ENCODE measurements at places on chromosomes 1 and 21. TPM values are rescaled to one million over a fixed set of nuclear protein-coding genes. Genes with fewer than 3 reads are reported as not detected.

- H3K4me3 ChIP-seq: no peak overlapping the region
- no peaks in the 10 kb centered on the region for H3K4me1 ChIP-seq
- H3K27ac ChIP-seq: no peak overlapping the region
- no peaks in the 10 kb centered on the region for H3K36me3 ChIP-seq
- DNase-seq: no peak
Measured at GRCh38 chr21:14901482-14901958, 163.3 kb downstream of the NRIP1 start.

Gene EDN2
- total RNA-seq: 0.18 TPM

- no peak overlapping the region for H3K4me3 ChIP-seq
- no peaks in the 10 kb centered on the region for H3K36me3 ChIP-seq
- no peaks in the 10 kb centered on the region for H3K27me3 ChIP-seq
- H3K4me1 ChIP-seq: no peaks in the 10 kb centered on the region
Measured at GRCh38 chr1:201585901-201586300, 47.0 kb downstream of the NAV1 start.

DNA sequence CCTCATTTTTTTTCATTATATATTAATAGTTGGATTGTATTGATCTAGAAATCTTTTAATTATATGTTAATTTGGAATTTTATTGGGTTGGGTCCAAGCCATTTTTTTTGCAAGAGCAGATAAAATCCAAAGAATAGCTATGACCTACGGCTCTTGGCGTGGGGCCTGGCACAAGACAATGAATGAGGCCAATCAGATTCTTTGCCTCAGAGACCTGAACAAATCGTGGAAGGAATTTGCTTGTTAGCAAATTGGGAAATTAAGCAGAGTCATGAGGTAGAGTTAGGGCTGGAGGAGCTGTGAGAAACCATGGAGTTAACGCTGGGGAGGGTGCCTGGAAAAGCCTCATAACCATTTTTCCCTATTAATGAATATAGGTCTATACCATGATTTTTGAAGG is 40.1 kb downstream of the CAMSAP2 start:
- no peak overlapping the region for H3K4me3 ChIP-seq
- no peak overlapping the region for H3K27ac ChIP-seq
- no peaks in the 10 kb centered on the region for H3K4me1 ChIP-seq
- H3K27me3 ChIP-seq: no peaks in the 10 kb centered on the region

Gene TMEM52
- total RNA-seq: 6.4 TPM

Gene ATAD3A
- 42.6 TPM for total RNA-seq

DNA sequence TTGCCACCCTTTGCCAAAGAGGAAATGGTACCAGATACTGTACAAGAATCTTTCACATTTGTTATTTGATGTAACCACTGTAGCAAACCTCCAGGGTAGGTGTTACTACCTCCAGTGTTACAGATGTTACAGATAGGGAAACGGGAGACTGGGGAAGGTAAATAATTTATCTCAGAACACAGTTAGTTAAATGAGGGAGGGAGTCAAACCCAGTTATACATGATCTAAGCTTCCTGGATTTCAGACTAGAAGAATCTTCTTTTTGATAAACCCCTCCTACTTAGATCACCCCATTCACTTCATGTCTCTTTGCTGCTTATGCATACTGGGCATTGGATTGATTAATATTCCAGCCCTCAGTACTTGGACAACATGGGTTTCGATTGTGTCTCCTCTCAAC is 276.4 kb downstream of the HHAT start:
- no peak for DNase-seq
- no peaks in the 10 kb centered on the region for H3K4me1 ChIP-seq
- H3K27ac ChIP-seq: no peak overlapping the region
- H3K27me3 ChIP-seq: no peaks in the 10 kb centered on the region
- H3K36me3 ChIP-seq: no peaks in the 10 kb centered on the region

Gene ZNF326
- total RNA-seq: 36.4 TPM

DNA sequence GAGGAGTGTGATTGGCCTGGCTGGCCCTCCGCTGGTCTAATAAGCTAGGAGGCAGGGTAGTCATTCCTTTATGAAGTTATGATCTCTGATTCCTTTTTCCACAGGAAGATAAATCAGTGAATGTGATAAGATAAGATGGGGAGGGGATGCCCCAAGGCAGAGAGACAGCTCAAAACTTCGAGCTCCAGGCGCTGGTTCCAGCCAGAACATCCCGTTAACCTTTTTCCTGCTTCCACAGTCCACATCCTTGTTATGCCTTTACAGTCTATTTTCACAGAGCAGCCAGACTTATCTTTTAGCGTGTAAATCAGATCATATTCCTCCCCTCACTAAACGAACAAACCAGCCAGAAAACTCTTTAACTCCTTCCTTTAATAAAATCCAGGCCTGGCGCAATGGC is 38.5 kb upstream of the BMP8B start:
- H3K27me3 ChIP-seq: no peaks in the 10 kb centered on the region
- DNase-seq: no peak
- no peaks in the 10 kb centered on the region for H3K36me3 ChIP-seq
- peaks cover 4% of the 10 kb centered on the region for H3K4me1 ChIP-seq

Gene SEMA6C
- total RNA-seq: 26.5 TPM

DNA sequence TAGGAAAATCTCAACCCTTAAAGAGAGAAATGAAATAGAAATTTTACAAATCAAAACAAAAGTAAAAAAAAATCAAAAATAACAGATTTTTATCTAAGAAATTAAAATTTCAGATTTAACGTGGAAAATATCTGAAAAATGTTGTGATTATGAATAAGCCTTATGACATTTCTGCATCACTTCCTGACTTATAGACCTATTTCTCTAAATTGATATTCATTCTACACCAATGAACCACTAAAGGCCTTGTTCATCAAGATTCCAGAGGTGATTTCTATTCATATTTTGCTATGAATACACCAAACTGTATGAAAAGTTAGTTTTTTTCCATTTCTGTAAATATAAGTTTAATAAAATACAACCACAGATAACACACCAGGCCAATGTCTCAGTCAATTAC is 261.5 kb downstream of the SMYD3 start:
- DNase-seq: no peak
- H3K36me3 ChIP-seq: no peaks in the 10 kb centered on the region
- H3K27ac ChIP-seq: no peak overlapping the region
- no peak overlapping the region for H3K4me3 ChIP-seq
- H3K27me3 ChIP-seq: no peaks in the 10 kb centered on the region

DNA sequence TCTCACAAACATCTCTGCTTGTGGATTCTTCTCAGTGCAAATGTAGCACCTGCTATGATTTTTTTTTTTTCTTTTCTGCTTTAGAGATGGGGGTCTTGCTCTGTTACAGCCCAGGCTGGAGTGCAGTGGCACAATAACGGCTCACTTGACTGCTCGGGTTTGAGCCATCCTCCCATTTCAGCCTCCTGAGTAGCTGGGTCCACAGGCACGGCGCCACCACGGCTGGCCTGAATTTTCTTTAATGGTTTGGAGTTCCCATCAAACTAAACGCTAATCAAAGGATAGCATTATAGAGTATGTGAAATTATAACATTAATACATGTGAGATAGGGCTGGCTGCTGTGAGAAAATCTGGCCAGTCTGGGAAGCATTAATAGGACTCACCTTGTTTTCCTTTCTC is 7.2 kb upstream of the PTGER3 start:
- H3K27ac ChIP-seq: no peak overlapping the region
- peaks cover 31% of the 10 kb centered on the region for H3K36me3 ChIP-seq
- no peak for DNase-seq
- H3K4me1 ChIP-seq: no peaks in the 10 kb centered on the region
- no peaks in the 10 kb centered on the region for H3K27me3 ChIP-seq
